ENCODE measurements at places on chromosomes 4 and X. TPM values are rescaled to one million over a fixed set of nuclear protein-coding genes. Genes with fewer than 3 reads are reported as not detected.

DNA sequence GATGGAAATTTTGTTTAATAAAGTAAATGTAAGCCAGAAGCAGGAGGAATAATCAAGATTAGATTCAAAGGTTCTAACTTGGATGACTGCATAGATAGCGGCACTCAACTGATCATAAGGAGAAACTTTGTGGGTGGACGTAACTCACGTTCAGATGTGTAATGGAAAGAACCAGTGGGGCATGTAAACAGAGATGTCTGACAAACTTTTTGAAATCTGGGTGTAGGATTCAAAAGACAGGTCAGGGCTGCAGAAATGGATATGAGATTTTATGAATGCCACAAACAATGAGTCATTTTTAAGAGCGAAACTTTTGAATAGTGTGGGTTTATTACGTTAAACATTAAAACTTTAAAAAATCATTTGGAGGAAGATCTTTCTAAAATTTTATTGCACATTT is 375.6 kb downstream of the GBA3 start:
- DNase-seq, result no peak

DNA sequence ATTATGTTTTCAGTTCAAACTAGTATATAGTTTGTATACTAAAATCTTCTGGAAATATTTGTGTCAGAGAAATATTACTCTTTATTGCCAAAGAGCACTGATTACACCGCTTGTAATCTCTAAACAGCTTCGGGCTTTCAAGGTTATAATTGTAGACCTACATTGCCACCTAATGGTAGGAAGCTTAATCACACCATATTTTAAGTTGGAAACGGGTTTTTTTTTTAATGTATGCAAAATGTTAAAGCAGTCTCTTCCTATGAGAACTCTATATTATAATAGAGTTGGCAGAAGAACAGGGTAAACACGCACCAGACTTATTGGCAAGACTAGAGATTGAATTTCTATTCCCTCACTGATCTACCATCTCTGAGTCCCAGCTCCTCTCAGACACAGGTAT is 19.5 kb upstream of the NFXL1 start:
- DNase-seq, result no peak

GRCh38 chrX:10649265-10649664 is 28.9 kb upstream of the MID1 start:
- DNase-seq, result no peak

- DNase-seq, result peak; percentile 22
Observed at GRCh38 chrX:17376431-17377077, 1.6 kb downstream of the NHS start.

GRCh38 chr4:148845609-148846008 is 403.4 kb upstream of the NR3C2 start:
- DNase-seq, result no peak

ZRSR2 gene
- total RNA-seq, result 5.7 TPM

DNA sequence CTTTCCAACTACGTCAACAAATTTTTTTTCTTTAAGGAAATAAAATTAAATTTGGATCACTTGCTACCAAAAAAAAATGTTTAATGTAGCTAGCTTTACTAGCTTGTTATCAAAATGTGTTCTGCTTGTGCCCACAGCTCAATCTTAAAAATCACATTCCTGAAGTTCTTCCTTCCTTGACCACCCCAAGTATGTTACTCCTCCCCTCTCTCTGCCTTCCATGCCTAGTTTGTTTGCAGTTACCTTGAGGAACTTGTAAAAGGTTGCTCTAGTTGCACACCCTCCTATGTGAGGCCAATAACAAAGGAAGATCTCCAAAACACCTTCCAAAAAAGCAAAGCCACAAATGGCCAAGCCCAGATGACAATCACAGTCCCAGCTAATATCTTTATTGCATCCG is 19.6 kb upstream of the TMEM184C start:
- no peak for DNase-seq

- no peak for DNase-seq
Observed at GRCh38 chrX:68369559-68369958, 63.7 kb downstream of the OPHN1 start.

All from uterus (tissue), 4 donors.